NCI-H1694 treated with DMSO at 0.1 percent for 48 hours (cell line): ENCODE measurements at places on chromosomes 12 and 14.
A peak's percentile ranks its signal among the peaks of the same experiment; 100 is the strongest.

- no peak for DNase-seq
Measured at GRCh38 chr14:59275668-59276067, 87.2 kb downstream of the DAAM1 start.

DNA sequence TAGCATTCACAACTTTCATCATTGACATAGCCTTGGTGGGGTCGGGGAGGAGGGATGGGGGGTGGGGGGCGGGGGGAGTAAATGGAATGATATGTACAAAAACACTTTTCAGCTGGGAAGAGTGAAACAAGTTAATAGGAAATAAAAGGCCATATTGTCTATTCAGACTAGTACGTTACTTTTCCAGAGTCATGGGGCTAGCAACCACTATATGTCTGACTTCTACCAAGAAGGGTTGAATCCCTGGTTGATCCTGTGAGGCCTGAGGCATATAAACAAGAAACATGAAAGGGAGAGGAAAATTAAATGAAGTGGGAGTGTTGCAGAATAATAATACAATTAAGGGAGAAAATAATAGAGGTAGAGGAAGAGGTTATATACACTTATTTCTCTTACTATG lies 225.5 kb downstream of the ERC1 start:
- DNase-seq: no peak

DNA sequence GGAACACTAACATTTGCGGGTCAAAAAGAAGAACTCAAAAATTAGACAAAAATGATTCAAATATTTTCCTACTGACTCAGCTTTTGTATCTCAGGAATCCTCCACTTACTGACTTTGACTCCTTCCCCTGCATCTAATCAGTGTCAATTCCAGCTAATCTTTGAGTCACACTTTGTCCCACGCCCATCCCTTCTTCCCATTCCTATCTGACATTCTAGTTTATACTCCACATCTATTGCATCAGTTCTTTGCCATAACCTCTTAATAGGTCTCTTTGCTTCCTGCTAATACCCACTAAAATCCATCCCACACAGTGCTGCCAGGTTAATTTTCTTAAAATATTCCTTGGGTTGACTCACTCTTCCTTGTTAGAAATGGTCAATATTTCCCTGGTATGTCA lies 19.1 kb downstream of the BBS10 start:
- DNase-seq: no peak

GRCh38 chr14:76720382-76720813 lies 40.9 kb upstream of the VASH1 start:
- peak; percentile 59 for DNase-seq

GRCh38 chr14:75495399-75495798 lies 26.9 kb upstream of the BATF start:
- no peak for DNase-seq

DNA sequence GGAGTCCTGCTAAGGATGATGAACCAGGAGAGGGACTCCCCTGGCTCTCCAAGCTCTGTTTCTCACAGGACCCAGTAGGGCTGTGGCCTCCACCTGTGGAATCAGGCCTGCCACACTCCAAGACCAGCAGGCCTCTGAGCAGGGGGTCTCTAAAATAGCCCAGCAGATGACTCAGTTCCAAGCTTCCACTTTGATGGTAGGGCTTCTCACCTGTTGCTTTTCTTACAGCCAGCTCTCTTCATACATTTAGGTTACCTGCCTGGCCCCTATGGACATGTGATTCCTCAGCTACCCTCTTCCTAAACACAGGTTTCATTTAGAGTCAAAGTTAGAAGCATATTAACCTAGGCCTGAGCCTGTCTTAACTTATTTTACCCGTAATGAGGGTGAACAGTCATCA lies 26.7 kb upstream of the ELK3 start:
- no peak for DNase-seq
